ENCODE measurements at places on chromosomes 7 and 10. TPM values are rescaled to one million over a fixed set of nuclear protein-coding genes. Genes with fewer than 3 reads are reported as not detected.

DNA sequence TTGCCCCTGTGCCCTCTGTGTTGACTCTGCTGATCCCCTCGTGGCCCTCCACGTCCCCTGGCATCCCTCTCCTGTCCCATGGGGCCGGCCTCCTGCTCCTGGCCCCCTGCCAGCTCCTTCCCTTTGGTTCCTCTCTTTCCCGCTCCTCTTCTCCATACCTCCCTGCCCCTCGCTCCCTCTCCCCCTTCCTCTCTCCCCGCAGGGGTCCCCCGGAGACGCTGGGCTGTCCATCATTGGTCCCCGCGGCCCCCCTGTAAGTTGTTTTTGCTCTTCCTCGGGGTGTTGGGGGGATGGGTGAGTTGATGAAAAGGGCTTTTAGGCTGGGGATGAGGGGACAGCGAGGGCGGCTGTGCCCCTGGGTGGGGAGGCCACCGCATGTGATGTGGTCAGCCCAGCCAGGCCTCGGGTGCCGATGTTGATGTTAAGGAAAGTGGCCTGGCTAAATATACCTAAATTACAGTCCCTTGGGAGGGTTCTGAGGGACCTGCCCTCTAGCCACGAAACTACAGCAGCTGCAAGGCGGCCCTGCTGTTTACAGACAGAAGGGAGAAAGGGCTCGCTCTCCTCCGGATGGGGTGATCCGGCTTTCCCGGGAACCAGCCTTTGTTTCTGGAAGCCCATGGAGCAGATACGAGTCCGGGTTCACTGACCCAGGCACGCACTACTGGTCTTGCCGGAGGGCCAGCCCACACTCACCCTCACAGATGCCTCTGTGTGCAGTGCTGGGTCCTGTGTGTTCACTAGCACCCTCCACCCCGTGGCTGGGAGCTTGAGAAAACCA is 78.8 kb downstream of the COL13A1 start:
- DNase-seq, result no peak

DNA sequence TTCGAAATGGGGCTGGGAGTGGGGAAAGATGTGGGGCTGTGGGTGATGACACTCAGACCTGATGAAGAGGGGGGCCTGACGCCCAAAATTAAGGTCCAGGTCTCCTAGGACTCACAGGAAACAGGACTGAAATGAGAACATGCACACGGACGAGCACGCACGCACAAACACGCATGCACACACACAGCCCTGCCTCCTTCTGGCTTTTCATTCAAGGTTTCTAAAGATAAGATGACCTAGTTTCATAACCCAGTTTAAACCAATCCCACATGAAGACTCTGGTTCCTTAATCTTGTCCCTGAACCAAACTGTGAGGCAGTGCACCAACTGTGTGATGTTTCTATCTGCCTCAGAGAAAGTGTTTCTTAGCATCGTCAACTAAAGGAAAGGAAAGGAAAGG is 162.0 kb downstream of the DGKI start:
- no peak for DNase-seq

DNA sequence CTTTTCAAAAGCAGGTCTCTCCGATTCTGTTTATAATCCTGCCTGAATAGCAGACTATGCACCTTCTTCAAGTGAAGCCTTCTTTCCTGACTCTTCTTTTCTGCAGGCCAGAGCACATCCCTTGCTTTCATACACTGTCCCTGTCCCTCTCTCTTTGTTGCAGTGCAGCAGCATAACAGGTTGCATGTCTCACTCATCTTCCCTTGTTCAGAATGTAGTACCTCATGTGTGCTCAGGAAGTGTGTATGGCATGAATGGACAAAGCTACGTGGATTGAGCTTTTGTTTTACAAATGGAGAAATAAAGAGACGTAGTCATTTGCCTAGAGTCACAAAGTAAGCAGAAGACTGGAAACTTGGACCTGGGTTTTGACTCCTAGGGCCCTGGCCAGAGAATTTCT is 68.0 kb downstream of the PTPRZ1 start:
- no peak for DNase-seq

- DNase-seq, result no peak
These were observed 141.3 kb downstream of the JMJD1C start for GRCh38 chr10:63324495-63324854.

HEPACAM2 gene
- polyA plus RNA-seq, result 63.2 TPM

ARHGAP22 gene
- polyA plus RNA-seq, result 2.7 TPM

CPA2 gene
- polyA plus RNA-seq, result 28.4 TPM

Measured in large intestine (tissue), 12 donors.